ENCODE measurements at places on chromosomes 16 and 17.

- DNase-seq = no peak
Measured at GRCh38 chr17:21034340-21035235, 8.2 kb downstream of the USP22 start.

- no peak for DNase-seq
Measured at GRCh38 chr16:65104471-65104870, 17.4 kb downstream of the CDH11 start.

DNA sequence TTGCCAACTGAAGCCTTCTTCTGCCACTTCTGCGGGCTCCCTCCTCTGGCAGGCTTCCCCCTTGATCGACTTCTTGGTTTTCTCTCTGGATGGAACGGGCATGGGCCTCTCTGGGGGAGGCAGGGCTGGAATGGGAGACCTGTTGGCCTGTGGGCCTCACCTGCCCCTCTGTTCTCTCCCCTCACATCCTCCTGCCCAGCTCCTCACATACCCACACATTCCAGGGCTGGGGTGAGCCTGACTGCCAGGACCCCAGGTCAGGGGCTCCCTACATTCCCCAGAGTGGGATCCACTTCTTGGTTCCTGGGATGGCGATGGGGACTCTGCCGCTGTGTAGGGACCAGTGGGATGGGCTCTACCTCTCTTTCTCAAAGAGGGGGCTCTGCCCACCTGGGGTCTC, 6.5 kb upstream of the LASP1NB start:
- DNase-seq = no peak

GRCh38 chr17:34412965-34413441, 50.0 kb upstream of the CCL1 start:
- no peak for DNase-seq

DNA sequence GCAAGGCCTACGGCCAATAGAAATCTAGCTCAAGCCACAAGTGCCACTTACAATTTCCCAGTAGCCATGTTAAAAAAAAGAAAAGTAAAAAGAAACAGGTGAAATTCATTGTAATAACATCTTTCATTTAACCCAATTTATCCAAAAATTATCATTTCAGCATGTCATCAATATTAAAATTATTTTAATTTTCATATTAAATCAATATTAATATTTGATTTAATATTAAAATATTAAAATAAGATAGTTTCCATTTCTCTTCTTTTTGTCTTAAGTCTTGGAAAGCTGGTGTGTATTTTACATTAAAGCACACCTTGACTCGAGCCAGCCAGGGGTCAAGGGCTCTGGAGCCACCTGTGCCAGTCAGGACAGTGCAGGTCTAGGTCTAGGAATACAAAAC, 12.7 kb upstream of the C16orf74 start:
- no peak for DNase-seq

GRCh38 chr17:41917679-41918313, 955 bp downstream of the ACLY start:
- DNase-seq = peak; percentile 73

- no peak for DNase-seq
Measured at GRCh38 chr17:4648741-4649140, 7.3 kb upstream of the ALOX15 start.

DNA sequence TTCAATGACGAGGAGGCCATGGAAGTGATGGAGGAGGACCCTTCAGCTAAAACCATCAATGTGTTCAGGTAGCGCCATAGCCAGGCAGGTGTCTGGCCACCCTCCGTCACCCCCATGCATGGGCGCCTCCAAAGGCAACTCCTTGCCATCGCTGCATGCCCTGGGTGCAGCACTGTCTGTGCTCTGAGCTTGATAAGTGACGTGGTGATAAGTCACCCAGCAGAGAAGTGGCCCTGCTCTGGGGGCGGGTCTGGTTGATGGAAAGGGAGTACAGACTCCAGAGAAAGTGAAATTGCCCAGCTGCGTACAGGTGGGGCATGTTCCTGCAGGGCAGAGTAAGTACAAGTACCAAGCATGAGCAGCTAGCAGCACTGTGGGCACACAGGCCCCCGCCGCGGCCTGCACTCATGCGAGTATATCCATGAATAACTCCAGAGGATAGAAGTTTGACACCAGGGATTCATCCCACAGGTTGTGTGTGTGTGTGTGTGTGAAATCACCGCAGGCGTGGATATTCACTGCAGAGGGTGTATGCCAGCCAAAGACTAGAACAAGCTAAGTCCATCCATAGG, 13.1 kb downstream of the DNAI2 start:
- DNase-seq = no peak

DNA sequence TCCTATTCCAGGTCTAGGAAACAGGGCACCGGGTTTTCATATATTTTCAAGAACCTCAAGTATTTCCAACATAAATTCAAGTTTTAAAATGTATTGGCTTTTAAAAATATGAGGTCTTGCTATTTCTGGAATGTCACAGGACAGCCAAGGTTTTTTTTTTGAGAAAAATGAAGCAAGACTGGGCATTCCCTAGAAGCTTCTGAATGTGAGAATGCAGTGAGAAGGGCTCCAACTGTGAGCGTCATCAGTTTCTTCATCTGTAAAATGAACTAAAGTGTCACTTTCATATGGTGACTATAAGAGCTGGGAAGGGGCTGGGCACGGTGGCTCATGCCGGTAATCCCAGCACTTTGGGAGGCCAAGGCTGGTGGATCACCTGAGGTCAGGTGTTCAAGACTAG, 455.8 kb upstream of the MAF start:
- DNase-seq = no peak

DNA sequence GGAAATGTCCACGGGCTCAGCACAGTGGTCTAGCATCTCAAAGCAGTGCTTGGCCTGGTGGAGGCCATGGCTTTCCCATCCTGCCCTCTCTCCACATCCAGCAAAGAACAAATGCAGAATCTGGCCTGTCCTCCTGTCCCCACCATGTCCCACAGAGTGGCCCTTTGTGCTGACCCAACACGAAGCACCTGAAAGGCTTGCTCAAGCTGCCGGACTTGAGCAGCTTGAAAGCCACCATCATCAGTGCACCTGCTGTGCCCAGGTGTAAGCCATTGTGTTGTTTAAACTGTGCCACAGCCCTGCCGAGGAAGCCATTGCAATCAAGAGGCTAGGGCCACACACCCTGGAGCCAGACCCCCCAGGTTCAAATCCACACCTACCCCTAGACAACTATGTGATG, 115.5 kb downstream of the SOCS1 start:
- no peak for DNase-seq

GRCh38 chr16:81765111-81765919, 13.8 kb upstream of the PLCG2 start:
- no peak for DNase-seq

DNA sequence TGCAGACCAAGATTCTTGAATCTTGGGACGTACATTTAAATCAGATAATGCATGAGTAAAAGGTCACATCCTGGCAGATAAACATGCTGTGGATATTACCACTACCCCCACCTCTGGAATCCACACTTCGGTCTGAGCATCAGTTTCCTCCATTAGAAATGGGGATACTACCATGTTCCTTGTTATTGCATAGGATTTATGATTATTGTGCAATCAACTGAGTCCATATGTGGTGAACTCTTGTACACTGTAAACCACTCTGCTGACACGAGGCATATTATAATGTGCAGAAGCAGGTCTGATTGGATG, 108.7 kb downstream of the VAT1L start:
- DNase-seq = no peak

DNA sequence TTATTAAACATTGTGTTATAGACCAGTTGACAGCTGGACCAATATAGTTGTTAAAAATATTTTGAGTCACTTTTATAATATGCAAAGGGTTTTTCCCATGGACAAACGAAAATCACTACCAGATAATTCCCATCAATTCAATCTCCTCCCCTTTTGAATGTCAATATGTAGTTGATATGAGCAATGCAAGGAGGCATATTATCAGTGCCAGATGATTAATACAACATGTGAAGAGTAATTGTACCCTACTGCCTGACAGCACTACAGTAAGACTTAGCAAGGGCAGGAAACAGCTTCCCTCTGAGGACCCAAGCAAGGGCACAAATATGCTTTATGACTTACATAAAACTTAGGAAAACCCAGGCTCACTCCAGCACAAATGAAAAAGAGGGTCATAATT, 17.3 kb downstream of the KANSL1 start:
- no peak for DNase-seq

- no peak for DNase-seq
Measured at GRCh38 chr16:19410435-19411171, 7.1 kb upstream of the TMC5 start.

GRCh38 chr17:5254903-5255521, 20.4 kb upstream of the SCIMP start:
- no peak for DNase-seq

- no peak for DNase-seq
Measured at GRCh38 chr17:59107306-59107670, 608 bp upstream of the TRIM37 start.

- no peak for DNase-seq
Measured at GRCh38 chr16:70738083-70738977, 52.5 kb upstream of the MTSS2 start.

GRCh38 chr17:21361020-21361809, 14.9 kb upstream of the KCNJ12 start:
- DNase-seq = no peak

DNA sequence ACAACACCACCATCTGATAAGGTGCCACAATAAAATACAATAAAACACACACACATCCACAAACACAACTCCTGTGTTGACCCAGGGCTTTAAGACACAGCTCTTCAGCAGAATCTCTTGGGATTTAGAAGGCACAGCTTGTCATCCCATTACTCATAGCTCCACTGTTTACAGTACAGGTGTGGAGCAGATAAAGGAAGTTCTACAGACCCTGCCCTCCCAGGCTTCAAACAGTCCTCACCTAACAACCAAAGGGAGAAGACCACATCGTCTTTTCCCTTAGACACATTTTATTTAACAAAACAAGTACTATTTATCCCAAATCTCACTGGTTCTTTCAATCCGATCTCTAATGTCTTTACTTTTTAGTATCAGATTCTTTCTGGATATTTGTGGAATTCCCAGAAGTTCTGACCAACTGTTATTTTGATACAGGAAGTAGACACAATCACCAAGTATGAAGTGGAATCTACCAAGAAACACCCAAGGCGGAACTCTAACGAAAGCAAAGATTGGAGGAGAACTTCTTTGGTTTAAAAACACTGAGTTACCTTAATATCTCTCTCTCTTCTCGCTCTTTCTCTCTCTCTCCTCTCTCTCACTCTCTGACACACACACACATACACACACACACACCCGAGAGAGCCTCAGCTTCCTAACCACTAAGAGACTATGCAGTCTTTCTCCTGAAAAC, 46.1 kb downstream of the CYTH1 start:
- no peak for DNase-seq

- DNase-seq = no peak
Measured at GRCh38 chr17:16329519-16330271, 23.6 kb downstream of the CENPV start.

- DNase-seq = no peak
Measured at GRCh38 chr16:88772871-88773811, 11.9 kb downstream of the PIEZO1 start.

DNA sequence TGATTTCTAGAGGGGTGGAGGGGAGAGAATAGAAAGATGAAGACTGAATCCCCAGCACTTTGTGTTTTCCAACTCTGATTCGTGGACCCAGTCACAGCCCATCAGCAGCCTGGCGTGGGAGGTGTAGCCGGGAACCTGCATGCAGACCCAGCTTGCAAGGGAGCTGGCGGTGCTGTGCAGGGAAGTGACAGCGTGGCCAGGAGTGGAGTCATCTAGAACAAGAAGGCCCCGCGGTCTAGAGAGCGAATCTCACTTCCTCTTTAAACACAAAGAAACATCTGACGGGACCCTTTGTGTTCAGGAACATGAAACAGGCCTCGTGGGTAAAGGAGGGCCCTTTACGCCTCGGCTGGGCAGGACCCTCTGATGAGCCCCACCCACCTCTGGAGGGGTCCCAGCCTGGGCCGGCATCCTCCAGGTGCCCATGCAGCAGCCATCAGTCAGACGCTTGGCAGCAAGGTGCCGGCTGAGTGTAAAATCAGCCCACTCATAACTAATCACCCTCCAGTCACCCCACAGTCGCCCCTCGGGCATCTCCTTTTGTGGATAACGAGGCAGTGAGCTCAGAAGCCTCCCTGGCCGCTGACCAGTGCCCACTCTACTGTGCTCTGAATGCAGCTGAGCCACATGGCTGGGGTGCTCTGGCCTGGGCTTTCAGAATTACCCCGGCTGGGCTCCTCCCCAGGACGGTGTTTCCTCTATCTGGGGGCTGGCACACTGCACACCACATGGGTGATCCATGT, 4.4 kb downstream of the SNAI3 start:
- no peak for DNase-seq

DNA sequence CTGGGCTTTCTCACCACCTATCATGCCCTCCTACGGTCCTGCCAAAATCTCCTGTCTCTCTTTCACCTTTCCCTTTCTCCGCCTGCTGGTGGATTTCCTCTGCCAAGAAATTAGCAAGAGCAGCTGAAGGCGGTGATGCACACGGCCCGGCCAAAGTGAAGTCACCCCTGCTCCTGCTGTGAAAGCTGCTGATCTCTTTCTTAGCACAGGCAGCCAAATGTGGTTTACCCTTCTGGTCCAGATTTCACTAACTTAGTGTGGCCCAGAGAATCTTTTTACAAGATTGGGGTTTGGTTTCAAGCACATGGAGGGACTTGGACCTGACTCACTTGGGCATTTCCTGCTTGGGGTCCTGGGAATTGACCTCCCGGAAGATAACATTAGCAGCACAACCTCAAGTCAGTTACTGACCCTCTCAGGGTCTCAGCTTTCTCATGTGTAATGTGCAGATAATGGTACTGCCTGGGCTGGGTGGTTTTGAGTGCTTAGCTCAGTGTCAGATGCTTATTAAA, 155.7 kb downstream of the SOCS1 start:
- peak; percentile 73 for DNase-seq

DNA sequence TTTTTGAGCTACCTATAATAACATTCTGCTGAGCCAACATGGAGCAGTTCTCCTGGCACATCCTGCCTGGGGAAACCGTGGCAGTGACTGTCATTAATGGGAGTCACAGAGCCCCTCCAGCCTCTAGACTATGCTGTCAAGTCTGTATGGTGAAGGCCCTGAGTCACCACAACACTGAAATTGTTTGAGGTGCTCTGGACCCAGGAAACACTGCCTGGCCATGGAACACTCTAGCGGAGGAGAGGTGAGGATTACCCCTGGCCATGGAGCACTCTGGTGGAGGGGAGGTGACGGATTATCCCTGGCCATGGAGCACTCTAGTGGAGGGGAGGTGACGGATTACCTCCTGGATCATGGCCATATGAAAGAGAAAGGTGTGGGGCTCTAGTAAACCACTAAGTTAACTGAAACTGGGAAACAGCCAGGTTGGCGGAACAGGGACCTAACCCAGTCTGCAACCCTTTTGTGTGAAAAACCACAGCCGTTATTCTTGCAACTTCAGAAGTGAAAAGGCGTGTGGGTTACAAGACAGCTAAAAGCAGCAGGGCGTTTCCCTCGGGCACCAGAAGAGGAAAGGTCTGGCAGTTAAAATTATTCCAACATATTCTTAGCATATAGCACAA, 156.7 kb downstream of the KCNJ12 start:
- DNase-seq = no peak
